ENCODE measurements at places on chromosomes 1 and 21.

- no peak for DNase-seq
These were observed 1.7 kb upstream of the ELK4 start for GRCh38 chr1:205633421-205633976.

DNA sequence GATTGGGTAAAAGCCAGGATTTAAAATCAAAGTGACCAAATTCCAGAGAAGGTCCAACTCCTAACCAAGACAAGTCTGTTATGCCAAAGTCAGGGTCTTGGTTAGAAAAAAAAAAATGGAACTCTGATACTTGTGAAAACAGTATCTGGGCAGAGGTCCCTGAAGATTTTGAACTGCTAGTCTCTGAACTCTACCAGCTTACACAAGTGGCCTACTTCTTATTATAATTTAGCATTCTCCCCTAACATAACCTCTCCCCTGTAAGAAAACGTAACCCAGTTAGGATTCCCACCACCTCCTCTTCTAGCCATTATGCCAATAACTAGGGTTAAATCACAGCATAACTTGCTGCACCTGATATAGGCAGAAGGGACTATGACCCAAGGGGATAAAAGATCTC is 220.5 kb downstream of the COL24A1 start:
- DNase-seq = no peak

DNA sequence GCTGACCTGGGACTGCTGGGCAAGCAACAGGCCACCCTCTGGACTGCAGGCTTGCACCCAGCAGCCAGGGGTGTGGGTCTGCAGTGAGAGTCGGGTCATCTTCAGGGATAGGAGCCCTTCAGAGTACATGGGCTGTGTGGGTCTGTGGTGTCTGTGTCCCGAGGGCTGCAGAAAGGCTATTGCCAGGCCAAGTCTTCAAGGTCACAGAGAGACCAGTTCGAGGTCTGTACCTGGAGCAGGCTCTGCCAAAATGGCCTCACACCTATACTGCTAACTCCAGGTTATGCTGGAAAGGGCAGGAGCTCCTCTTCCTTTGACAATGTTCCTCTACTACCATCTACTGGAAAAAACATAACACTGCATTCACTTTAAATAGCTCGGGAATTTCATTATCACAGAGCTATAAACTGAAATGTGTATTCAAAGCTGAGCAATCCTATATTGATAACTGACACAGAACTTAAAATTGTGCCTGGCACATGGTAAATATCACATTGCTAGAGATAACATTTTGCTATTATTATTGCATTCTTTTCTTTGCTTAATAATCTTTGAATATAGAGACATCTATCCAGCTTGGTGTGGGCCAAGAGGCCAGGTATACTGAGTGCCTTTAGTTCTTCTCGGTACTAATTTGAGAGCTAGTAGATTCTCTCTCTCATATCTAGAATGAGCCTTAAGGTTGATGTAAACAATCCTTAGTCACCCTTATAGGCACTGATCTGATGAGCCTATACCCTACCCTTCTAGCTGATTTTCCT is 6.9 kb upstream of the DNAH14 start:
- no peak for DNase-seq

DNA sequence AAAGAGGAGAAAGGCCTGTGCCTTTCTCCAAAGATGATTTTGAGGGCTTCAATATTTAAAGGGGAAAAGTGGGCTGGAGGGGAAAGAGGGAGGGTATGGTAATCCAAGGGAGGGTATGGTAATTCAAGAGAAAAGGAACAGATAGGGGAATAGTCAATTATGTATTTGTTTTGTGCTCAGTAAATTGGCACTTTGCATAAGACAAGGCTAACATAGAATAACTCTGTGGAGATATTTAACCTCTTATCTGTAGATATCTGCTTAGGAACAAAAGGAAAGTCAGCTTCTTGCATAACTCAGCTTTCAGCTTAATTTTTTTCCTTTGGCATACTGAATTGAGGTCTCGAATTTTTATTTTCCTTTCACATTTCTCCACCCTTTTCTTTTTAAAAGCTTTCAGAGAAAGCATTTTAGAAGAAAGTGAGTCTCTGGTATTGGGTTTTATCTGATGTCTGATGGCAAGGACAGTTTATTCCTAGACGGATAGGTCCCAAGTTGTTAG is 119.9 kb upstream of the F3 start:
- no peak for DNase-seq

- no peak for DNase-seq
These were observed 44.9 kb downstream of the SSBP3 start for GRCh38 chr1:54361342-54361741.

- DNase-seq = no peak
These were observed 2.1 kb upstream of the EDN2 start for GRCh38 chr1:41486371-41487125.

DNA sequence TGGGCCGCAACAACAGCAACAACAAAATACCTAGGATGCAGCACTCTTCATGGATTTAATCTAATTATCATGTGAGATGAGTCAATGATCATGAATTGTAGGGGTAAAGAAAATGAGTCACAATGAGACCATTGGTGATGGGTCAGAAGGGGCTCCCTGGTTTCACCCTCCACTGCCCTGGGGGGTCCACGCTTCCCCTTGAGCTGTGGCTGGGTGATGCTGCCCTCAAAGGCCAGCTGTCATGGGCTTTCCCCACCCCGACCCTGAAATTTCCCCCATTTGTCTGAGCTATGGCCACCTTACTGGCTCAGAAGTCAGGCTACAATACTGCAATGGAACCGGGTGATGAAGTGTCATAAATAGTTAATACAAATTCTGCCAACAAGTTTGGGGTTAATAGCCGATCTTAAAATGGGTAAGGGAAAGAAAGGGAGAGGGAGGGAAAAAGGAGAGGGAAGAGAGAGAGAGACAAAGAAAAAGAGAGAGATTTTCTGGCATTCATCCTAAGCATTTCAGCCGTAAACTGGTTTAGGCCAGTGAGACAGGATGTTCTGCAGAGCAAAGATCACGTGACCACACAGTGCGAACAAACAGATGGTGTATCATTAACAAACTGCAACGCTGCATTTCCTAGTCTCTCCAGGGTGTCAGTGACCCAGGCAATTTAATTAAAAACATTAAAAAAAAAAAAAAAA is 143.4 kb upstream of the ERRFI1 start:
- no peak for DNase-seq

GRCh38 chr1:203321273-203322052 is 16.1 kb downstream of the BTG2 start:
- no peak for DNase-seq

GRCh38 chr1:202163281-202164270 is 3.2 kb upstream of the PTPN7 start:
- DNase-seq = no peak

GRCh38 chr21:33789697-33790096 is 125.9 kb downstream of the ATP5PO start:
- no peak for DNase-seq

- DNase-seq = no peak
These were observed 10.9 kb downstream of the CNST start for GRCh38 chr1:246577082-246577719.

DNA sequence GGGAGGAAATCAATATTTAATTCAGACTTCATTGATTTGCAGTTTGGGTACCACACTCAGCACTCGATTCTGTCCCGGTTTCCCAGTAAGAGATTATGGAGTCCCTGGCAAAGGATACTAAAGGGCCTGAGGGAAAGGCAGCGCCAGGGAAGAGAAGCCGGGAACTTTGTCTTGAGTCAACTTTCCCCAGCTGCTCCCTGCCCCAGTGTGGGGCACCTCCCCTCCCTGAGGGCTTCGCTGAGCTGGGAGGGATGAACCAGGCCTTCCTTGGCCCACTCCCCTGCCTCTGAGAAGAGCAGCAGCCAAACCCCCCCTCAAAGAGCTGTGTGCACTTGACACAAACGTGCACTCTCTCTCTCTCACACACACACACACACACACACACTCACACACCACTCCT is 32.6 kb downstream of the OPTC start:
- no peak for DNase-seq

GRCh38 chr1:110477445-110477957 is 26.6 kb downstream of the PROK1 start:
- no peak for DNase-seq

DNA sequence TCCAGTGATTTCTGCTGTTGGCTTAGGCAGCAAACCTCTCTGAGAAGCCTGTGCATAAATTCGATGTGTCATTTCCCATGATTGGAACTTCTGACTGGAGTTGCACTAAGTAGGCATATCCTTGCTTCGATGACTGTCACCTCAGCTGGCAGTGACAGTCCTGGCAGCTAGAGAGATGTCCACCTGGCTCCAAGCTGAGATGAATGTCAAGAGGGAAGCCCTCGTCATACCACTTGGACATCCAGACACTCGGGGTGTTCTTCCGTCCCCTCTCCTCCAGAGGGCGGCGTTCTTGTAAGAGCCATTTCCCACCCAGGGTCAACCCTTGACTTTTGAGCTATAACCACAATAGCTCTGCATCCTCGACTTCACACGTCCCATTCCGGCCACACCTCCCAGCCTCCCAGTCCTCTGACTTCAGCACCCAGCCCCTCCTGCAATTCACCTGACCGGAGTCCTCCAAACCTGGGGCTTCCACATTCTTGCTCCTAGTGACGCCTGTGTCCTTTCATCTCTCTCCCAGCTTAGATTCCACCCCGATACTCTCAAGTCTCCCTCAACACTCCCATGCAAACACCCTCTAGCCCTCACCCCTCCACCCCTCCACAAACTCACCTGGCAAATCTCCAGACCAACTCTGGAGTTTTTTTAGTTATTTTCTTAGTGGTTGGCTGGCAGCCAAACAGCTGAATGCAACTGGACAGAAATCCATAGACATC is 17.3 kb downstream of the CA6 start:
- DNase-seq = peak; percentile 76
